ENCODE measurements at places on chromosomes 2 and 18.

DNA sequence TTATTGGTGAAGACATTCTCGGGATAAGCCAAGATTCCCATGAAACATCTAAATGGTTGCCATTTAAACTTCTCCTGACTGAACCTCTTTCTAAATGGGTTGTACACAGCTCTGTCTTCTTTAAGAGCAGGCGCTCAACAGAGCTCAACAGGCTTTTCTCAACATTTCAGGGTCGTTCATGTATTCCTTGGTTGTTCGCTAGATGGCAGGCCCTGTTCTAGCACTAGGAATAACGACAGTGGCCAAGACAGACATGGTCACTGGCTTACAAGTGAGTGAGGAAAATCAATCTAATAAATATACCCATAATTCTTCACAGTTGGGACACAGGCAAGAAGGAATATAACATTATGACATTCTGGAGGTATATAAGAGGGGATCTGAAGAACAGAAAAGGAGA lies 154.5 kb downstream of the SMAD2 start:
- DNase-seq, result no peak

DNA sequence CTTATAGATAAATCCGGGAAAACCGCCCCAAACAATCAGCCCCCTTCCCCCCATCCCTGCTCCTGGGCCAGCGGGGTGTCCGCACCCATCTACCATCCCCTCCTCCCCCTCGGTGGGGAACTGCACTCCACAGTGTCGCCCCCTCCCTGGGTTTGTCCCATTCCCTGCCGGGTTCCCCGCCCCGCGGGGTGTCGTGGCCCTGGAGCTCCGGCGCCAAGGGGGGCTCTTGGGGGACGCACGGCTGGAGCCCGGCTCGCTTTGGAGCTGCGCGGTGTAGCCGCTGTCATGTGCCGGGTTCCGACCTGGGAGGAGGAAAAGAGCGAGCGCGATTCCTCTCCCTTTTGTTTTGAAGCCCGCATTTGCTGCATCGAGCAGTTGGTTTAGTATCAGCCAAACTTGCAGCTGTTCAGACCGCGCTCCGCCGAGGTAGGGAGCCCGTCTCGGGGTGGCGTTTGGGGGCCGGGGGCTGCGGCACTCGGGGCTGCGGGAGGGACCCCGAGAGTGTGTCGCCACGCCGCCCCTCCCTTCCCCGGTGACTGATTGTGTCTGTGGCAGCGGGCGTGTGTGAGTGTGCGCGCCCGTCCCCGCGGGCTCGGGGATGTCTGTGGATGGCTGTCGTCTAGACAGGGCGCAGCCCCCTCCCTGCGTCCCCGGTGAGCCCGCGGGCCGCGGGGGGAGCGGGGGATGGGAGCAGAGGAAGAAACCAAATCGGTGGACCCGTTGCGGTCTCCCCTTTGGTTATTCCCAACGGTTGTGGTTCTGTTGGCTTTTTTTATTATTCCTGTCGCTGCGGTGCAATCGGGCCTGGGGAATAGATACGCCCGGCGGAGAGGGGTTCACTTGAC lies 797 bp downstream of the CTIF start:
- DNase-seq, result peak; percentile 22

DNA sequence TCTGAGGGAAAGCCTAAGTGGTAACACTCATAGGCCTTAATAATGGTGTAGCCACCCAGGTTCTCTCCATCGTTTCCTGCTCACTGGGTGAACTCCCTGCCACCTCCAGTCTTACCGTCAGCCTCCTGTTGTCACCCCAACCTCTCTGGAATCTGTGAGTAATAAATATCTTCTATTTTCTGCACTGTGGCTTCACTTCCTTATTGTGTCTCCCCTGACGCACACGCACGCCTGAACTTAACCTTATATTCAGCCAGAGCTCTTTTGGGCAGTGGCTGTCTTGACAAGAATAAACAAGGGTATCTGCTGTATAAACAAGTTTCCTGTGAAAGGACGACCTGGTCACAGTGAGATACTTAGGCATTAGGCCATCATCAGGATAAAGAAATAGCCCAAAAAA lies 467.2 kb downstream of the SPAG16 start:
- no peak for DNase-seq

DNA sequence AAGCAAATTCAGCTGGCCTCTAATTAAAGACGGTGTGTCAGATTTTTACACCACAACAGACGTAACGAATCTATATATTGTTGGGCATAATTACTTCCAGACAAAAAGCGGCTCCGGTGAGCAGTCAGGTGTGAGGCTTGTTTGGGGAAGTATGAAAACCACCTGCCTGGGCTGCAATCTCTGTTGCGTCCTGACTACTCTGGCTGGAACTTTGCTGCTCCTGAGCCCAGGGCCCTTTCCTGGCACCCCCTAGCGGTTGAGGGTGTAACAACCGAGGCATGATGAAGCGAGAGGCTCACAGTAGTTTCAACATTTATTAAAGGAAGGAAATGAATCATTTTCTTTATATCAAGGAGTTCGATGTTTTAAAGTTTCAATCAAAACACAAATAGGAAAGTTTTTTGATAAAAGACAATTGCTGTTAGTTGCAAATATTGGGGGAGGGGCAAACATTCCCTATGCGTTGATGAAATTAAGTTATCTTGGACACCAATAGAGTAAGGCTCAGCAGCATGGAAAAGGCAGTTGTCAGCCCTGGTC lies 10.6 kb upstream of the ITGB6 start:
- DNase-seq, result peak; percentile 70

DNA sequence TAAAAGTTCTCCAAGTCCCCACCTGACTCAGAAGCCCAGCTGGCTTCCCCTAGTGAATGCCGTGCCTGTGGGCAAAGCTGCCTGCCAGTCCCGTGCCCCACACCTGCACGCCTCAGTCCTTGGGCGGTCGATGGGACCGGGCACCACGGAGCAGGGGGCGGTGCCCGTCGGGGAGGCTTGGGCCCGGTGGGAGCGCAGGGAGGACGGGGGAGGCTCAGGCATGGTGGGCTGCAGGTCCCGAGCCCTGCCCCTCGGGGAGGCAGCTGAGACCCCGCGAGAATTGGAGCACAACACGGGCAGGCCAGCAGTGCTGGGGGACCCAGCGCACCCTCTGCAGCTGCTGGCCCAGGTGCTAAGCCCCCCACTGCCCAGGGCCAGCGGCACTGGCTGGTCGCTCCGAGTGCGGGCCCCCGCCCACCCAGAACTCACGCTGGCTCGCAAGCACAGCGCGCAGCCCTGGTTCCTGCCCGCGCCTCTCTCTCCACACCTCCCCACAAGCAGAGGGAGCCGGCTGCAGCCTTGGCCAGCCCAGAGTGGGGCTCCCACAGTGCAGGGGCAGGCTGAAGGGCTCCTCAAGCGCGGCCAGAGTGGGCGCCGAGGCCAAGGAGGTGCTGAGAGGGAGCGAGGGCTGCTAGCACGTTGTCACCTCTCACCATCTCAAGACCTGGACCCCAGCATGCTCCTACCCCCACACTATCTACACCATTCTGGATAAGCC lies 215.5 kb downstream of the TNS1 start:
- no peak for DNase-seq

DNA sequence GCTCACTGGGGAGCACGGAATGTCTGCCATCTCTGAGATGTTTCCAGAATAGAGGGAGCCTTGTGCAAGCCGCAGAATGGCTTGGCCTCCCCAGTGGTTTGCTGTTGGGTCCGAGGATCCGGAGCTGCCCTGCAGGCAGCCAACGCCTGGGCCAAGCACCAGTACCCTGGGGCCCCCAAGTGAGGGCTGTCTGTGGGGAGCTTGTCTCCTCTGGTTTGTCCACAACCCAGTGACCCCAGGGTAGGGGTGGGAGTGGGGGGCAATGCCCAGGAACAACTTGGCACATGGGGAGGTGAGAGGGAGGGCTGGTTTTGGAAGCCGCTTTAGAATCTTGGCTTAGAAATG lies 147.1 kb downstream of the CABLES1 start:
- DNase-seq, result no peak

DNA sequence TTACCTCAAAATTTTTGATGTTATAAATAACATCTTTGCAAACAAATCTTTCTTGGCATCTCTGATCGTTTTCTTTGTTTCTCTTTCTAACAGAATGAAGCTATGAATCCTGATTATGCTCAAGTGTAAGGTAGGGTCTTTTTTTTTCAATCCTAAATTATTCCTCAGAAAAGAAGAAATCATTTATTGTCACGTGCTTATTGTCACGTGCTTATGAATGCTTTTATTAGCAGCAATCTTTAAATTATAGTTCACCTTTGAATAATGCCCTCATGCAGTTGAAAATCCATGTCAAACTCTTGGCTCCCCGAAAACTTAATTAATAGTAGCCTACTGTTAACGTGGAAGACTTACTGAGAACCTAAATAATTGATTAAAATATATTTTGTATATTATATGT lies 39.2 kb upstream of the EPAS1 start:
- DNase-seq, result no peak

GRCh38 chr2:146246736-146247523 lies 1597.9 kb upstream of the ACVR2A start:
- no peak for DNase-seq

- DNase-seq, result no peak
Measured at GRCh38 chr2:231693956-231694355, 14.4 kb upstream of the PTMA start.

- no peak for DNase-seq
Measured at GRCh38 chr2:231745303-231746038, 35.6 kb downstream of the PDE6D start.

DNA sequence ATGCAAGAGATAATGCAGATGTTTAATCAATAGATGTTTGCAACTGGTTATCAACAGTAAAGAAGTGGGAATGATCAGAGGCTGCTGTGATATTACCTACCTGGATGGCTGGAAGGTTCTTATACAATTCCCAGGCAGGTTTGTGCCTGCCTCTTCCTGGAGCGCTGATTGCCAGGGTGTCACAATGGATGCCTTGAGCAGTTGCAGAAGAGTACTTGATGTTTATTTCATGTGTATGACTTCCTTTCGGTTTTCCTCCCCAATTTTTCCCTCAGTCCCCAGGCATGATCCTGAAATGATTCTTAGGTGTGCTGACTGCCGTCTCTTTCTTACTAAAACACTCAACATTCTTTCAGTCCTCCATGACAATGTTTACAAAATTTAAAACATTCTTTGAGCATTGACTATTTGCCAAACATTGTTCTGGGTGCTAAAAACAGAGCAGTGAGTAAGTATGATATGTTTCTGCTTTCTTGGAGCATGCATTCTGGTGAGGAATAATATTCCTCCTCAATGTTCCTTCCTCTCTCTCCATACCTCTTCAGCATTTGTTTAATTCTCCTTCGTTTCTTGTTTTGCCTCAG lies 416.6 kb upstream of the TRIB2 start:
- DNase-seq, result no peak

DNA sequence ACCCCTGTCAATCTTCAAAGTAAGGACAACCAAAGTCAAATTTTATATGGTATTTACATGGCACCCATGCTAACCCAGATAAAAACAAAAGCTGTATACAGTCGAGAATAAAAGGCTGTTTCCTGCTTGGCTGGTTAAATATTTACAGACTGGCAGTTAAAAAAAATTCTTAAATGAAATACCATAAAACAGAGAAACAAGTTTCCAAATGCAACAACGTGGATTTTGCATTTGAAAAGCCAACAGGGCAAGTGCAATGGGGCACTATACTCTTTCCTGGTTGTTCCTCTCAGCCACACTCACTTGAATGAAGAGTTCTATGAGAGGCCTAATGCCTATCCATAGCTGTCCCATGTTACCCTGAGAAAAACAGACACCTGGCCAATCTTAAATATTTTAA lies 6.1 kb upstream of the NR4A2 start:
- DNase-seq, result no peak

GRCh38 chr2:127403460-127403859 lies 14.8 kb upstream of the PROC start:
- no peak for DNase-seq

DNA sequence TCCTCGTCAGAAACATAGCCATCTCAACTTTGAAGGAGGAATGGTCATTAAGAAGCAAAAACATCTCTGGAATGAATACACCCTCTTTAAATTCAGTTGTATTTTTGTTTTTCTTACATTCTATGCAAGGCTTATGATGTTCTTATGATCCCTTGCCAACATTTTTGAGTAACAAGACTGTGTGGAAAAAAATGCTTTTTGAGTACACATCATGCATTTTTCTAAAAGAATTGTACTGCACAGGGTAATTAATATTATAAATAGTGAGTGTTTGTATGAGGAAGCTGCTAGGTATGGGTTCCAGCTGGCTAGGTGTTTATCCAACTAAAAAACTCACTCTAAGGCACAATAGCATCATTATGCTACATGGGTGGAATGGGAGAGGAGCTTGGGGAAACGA lies 59.0 kb upstream of the SPATS2L start:
- no peak for DNase-seq

Data from naive B cell (primary cell).